ENCODE measurements at places on chromosomes 5 and 9.

GRCh38 chr5:170182491-170182890 is 50.3 kb upstream of the C5orf58 start:
- no peak overlapping the region for H3K4me3 ChIP-seq
- H3K27ac ChIP-seq: no peak overlapping the region
- no peak for DNase-seq
- no peaks in the 10 kb centered on the region for H3K4me1 ChIP-seq
- no peaks in the 10 kb centered on the region for H3K27me3 ChIP-seq

DNA sequence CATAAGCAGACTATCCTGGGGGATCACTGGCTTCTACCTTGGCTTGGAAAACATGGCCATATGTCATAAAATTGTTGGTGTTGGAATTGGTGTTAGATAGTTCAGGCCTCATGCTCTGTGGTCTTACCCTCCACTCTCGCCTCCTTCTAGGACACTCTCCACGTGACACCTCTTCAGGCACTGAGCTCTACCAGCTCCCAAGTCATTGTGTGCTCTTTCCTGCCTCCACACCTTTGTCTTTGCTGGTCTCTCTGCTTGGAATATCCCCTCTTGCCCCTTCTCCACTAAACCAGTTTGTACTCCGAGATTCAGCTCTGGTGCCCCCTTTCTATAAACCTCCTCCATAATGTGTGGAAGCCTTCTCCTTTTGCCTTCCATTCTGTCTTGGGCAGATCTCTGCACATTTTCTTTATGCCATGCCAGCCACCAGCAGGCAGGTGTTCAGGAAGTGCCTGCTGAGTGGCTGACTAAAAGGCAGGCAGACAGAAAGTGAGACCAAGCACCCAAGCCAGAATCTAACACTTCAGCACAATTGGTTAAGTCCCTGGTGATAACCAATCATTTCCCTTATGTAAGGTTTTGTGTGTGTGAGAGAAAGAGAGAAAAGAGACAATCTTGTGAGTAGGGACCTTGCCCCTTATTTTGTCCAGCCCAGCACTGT is 37.7 kb downstream of the SAR1B start:
- DNase-seq: no peak
- H3K36me3 ChIP-seq: no peaks in the 10 kb centered on the region
- H3K27ac ChIP-seq: no peak overlapping the region
- H3K4me3 ChIP-seq: no peak overlapping the region

- H3K36me3 ChIP-seq: no peaks in the 10 kb centered on the region
- no peak overlapping the region for H3K4me3 ChIP-seq
- DNase-seq: no peak
- H3K27me3 ChIP-seq: no peaks in the 10 kb centered on the region
- no peak overlapping the region for H3K27ac ChIP-seq
- no peaks in the 10 kb centered on the region for H3K4me1 ChIP-seq
These were observed 332.7 kb downstream of the DIRAS2 start for GRCh38 chr9:90309809-90310520.

- no peak for DNase-seq
- H3K36me3 ChIP-seq: no peaks in the 10 kb centered on the region
- H3K4me3 ChIP-seq: no peak overlapping the region
- no peak overlapping the region for H3K27ac ChIP-seq
These were observed 7.0 kb downstream of the DMGDH start for GRCh38 chr5:79062436-79062835.

DNA sequence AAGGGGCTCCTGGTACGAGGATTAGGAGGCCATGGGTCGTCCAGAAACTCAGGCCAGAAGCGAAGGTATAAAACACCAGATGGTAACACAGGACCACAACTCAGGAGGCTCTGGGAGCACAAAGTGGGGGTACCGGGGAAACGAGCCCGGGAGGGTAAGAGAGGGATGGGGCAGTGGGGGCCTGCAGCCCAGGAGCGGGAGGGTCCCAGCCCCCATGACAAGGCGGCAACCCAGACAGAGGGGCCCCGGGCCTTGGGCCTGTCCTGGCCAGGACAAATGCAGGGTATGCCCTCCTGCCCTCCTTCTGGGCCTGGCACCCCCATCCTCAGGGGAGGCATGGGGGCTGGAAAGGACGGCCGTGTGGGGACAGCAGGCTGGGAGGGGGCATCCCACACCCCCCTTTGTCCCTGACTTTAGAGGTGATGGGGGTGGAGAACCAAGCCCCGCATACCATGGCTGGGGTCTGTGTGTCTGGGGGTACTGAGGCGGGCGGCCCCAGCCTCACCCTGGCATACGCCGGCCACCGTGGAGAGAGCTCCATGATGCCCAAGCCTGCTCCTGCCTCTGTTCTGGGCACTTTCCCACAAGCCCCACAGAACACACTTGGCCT is 47.0 kb upstream of the EXOC3 start:
- H3K36me3 ChIP-seq: no peaks in the 10 kb centered on the region
- H3K4me3 ChIP-seq: no peak overlapping the region
- peak; percentile 63 for DNase-seq
- H3K27ac ChIP-seq: no peak overlapping the region
- H3K4me1 ChIP-seq: no peaks in the 10 kb centered on the region

- no peak for DNase-seq
- H3K4me3 ChIP-seq: no peak overlapping the region
- no peaks in the 10 kb centered on the region for H3K36me3 ChIP-seq
- H3K27me3 ChIP-seq: no peaks in the 10 kb centered on the region
- H3K27ac ChIP-seq: no peak overlapping the region
These were observed 514.2 kb upstream of the TLE4 start for GRCh38 chr9:79057576-79057975.

DNA sequence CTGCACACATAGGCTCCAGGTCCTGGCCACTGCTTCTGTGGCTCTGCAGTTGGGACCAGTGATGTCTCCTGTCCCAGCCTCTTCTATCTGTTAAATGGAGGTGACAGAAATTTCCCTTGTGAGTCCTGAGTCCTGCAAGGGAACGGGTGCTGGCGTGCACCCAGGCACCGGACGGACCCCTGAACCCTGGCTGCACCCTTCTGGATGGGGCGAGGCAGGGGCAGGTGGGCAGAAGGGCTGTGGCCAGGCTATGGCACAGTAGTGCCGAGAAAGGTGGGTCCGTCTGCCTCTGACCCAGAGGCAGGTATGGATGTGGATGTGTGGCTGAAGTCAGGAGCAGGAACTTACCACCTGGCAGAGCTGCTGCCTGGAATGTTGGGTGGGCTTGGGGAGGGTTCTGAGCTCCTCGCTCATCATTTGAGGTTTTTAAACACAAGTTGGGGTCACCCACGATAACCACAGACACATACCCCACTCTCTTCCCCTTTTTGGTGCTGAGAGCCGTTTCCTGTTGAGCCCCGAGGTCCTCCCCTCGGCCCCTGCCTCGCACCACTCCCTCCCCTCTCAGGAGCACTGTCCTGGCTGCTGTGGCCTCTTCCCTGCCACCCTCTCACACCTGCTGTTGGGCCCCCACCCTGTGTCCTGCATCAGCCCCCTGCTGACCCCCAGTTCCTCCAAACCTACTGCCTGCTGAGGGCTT is 82.0 kb downstream of the COL5A1 start:
- H3K27ac ChIP-seq: no peak overlapping the region
- H3K27me3 ChIP-seq: no peaks in the 10 kb centered on the region
- DNase-seq: no peak

DNA sequence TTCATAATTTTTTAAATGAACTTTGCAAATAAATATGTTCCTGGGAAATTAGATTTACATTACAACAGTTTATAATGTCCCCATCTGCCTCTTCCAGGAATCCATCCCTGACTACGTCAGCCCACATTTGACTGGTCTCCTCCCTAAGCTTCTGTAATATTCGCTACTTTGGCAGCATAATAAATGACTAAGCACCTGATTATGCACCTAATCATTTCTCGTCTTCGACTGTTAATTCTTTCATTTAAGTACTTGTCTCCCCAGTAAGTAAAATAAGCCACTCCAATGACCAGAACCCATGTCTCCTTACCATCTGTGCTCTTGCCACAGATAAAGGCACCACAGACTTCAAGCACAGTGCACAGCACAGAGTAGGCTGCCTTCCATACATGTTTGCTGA is 122.7 kb downstream of the DENND1A start:
- no peak overlapping the region for H3K27ac ChIP-seq
- H3K27me3 ChIP-seq: no peaks in the 10 kb centered on the region
- H3K36me3 ChIP-seq: no peaks in the 10 kb centered on the region
- H3K4me3 ChIP-seq: no peak overlapping the region

DNA sequence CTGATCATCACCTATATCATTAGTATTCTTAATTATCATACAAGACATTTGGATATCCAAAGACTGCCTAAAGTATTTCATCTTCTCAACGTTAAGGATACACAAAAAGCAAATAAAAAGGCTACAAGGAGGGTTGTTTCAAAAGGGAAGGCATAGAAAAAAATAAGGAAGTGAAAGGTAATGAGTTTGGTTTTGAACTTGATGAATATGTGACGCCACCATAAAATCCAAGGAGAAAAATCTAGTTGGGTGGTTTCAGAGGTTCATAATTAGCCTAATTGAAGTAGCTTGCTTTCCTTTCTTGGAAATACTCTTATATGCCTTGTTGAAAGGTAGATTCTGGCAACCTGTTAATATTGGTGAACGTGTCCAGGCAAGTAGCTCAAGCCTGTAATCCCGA is 96.1 kb upstream of the SGCD start:
- H3K27me3 ChIP-seq: no peaks in the 10 kb centered on the region
- H3K4me3 ChIP-seq: no peak overlapping the region
- H3K36me3 ChIP-seq: no peaks in the 10 kb centered on the region
- no peak overlapping the region for H3K27ac ChIP-seq
- no peaks in the 10 kb centered on the region for H3K4me1 ChIP-seq

DNA sequence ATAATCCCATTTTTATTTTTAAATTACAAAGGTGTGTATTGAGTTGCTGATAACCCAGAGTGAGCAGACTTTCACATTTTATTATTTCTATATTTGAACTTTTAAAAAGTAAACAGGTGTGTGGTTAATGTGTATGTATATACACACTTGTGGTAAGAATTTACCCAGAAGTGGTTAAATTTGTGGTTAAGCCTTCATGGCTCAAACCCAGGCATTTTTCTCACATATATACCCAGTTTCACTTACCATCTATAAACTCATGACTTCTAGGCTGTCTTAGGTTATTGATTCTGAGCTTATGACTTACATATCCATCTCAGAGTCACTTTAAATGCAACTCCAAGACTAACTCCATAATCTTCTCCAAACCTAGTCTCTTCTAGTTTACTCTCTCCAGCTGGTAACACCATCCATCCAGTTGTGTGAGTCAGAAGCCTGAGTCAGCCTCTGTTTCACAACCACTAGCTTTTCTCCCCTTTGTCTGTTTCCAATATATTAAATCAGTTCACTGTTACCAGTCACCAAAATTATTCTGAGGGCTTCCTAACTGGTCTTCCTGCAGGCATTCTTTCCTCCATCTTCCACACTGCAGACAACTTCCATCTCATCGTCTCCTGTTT is 20.2 kb downstream of the ZBED3 start:
- no peaks in the 10 kb centered on the region for H3K27me3 ChIP-seq
- peaks cover 3% of the 10 kb centered on the region for H3K36me3 ChIP-seq
- no peak for DNase-seq
- H3K4me1 ChIP-seq: no peaks in the 10 kb centered on the region
- no peak overlapping the region for H3K4me3 ChIP-seq

GRCh38 chr9:4980086-4980727 is 4.9 kb upstream of the JAK2 start:
- H3K36me3 ChIP-seq: no peaks in the 10 kb centered on the region
- H3K27ac ChIP-seq: no peak overlapping the region
- no peak overlapping the region for H3K4me3 ChIP-seq

DNA sequence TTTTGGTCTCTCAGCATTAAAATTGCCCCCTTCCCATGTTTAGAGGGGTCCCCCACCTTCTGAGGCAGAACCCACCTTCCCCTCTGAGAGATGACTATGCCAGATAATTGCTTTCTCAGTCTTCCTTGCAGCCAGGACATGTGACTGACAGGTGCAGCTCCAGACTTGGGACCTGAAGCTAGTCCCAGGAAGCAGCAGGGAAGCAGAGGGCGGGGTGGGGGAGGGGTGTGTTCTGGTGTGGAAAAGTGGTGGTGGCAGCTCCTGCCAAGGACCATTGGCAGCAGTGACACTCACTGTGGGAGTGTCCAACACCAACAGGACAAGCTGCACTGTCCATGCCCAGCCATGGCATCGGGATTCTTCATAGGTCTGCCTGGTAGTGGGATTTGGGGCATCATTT is 2.3 kb downstream of the EIF4E1B start:
- no peaks in the 10 kb centered on the region for H3K4me1 ChIP-seq
- H3K36me3 ChIP-seq: no peaks in the 10 kb centered on the region
- no peak overlapping the region for H3K4me3 ChIP-seq

- H3K27ac ChIP-seq: no peak overlapping the region
- H3K36me3 ChIP-seq: no peaks in the 10 kb centered on the region
- H3K4me3 ChIP-seq: no peak overlapping the region
- H3K27me3 ChIP-seq: no peaks in the 10 kb centered on the region
These were observed 14.7 kb upstream of the SFXN1 start for GRCh38 chr5:175463641-175464040.

- H3K27me3 ChIP-seq: no peaks in the 10 kb centered on the region
- peaks cover 10% of the 10 kb centered on the region for H3K4me1 ChIP-seq
- no peaks in the 10 kb centered on the region for H3K36me3 ChIP-seq
- DNase-seq: no peak
- peak overlapping the region; percentile 78 for H3K27ac ChIP-seq
These were observed 182.9 kb upstream of the MAP1B start for GRCh38 chr5:71924325-71924724.

- no peaks in the 10 kb centered on the region for H3K4me1 ChIP-seq
- no peak for DNase-seq
- H3K27ac ChIP-seq: no peak overlapping the region
- H3K36me3 ChIP-seq: no peaks in the 10 kb centered on the region
- no peaks in the 10 kb centered on the region for H3K27me3 ChIP-seq
These were observed 125.2 kb upstream of the DHFR start for GRCh38 chr5:80780024-80780423.

GRCh38 chr5:176640616-176641015 is 6.7 kb upstream of the TSPAN17 start:
- DNase-seq: no peak
- no peaks in the 10 kb centered on the region for H3K27me3 ChIP-seq
- H3K27ac ChIP-seq: no peak overlapping the region
- H3K36me3 ChIP-seq: no peaks in the 10 kb centered on the region
- no peaks in the 10 kb centered on the region for H3K4me1 ChIP-seq

DNA sequence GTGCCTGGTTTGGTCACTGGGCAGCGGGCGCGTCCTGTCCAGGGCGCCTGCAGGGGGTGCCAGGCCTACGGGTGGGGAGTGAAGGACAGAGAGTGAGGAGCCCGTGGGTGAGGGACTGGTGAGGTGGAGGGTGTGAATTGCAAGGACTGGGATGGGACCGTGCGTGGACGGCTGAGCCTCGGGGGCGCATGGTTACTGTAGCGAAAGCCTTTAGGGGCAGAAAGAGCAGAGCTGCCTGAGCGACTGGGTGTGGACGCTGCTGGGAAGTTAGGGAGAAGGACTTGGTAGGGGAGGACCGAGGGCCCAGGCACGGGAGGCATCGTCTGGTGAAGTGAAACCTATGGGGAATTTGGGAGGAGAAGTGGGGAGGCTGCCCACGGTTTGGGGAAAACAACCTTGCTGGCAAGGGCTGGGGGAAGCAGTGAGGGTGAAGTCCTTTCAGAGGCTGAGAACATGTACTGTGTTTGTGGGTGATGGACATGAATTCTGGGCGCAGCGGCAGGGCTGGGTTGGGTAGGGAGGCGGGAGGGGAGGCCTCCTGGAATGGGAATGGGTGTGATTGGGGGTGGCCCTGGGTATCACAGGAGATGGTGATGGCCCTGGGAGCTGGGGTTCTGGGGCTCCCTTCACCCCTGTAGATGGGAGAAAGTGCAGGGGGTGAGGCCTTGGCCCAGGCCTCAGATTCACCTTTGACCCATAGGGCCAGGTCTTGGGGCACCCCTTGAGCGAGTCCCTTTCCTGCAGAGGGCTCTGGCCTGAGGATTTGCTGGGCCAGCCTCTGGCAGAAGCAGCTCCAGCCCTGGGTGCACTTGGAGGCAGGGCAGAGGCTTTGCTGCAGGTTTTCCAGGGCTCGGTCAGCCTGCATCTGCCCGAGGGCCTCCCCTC is 1.7 kb upstream of the TOR4A start:
- peak; percentile 71 for DNase-seq
- H3K4me1 ChIP-seq: no peaks in the 10 kb centered on the region
- H3K4me3 ChIP-seq: no peak overlapping the region
- no peak overlapping the region for H3K27ac ChIP-seq
- H3K27me3 ChIP-seq: no peaks in the 10 kb centered on the region
- peaks cover 3% of the 10 kb centered on the region for H3K36me3 ChIP-seq

Measured in aorta (tissue), 5 donors.